ENCODE measurements at places on chromosomes 6 and 20. TPM values are rescaled to one million over a fixed set of nuclear protein-coding genes. Genes with fewer than 3 reads are reported as not detected.

Gene BHLHE23
- not detected for polyA plus RNA-seq

Gene KCNQ5
- 1.9 TPM for polyA plus RNA-seq

Gene TBXT
- not detected for polyA plus RNA-seq

DNA sequence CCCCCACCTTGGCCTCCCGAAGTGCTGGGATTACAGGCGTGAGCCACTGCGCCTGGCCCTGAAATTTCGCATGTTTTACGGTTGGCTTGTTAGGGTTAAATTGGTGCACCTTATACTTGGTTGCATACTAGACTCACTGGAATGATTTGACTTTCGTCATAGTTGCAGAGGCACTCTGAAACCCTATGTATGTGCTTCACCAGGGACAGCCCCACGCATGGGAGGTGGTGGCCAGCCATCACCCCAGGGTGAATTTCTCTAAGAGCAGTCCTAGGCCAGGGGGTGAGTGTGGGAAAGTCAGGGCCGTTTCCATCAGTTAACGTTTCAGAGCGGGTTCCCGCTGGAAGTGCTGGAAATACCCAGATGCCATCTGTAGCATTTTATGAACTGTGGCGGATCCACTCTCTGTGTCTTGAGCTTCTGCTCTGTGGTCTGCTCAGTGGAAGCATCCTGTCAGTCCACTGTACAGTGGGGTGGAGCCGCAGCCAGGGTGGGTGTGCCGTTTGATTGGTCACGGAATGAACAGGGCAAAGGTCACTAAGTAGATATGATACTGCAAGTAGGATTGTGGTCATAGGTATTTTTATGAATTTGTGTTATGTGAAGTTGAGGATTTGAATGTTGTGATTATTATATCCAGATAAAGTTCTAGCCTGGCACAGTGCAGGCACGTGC, 13.2 kb downstream of the DNAJC5 start:
- no peak for DNase-seq

GRCh38 chr6:26268659-26269402, 96.2 kb upstream of the BTN3A2 start:
- DNase-seq: no peak

Gene BMP5
- polyA plus RNA-seq: 92.3 TPM

- DNase-seq: no peak
Measured at GRCh38 chr6:142537612-142538478, 236.0 kb downstream of the ADGRG6 start.

Gene TTLL9
- polyA plus RNA-seq: 3.7 TPM

DNA sequence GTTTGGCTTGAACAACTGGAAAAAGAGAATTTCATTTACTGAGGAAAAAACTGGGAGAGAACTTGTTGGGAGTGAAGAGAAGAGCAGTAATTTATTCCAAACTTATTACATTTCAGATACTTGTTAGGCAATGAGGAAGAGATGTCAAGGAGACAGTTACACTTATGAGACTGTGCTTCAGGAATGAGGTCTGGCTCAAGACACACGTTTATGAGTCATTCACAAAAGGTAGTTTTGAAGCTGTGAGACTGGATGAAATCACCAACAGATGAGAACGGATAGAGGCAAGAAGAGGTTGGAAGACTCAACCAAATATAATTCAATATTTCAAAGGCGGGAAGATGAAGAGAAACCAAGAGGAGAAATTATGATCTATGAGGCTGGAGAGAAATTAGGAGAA, 70.6 kb upstream of the DEFB112 start:
- no peak for DNase-seq

- no peak for DNase-seq
Measured at GRCh38 chr20:5145365-5146098, 18.7 kb downstream of the CDS2 start.

- no peak for DNase-seq
Measured at GRCh38 chr6:166556863-166557322, 29.6 kb downstream of the RAMACL start.

- no peak for DNase-seq
Measured at GRCh38 chr6:63816982-63817436, 181.4 kb downstream of the PHF3 start.

Measured in right lung (tissue), 10 donors.